CD4-positive, alpha-beta T cell treated with Interleukin-2 at 100 ng/mL for 4 hours (primary cell): ENCODE measurements at places on chromosomes 7 and 10.

- DNase-seq: peak; percentile 53
Measured at GRCh38 chr10:62735464-62736167, 68.9 kb upstream of the ADO start.

GRCh38 chr10:17256051-17256450 is 28.0 kb downstream of the VIM start:
- no peak for DNase-seq

GRCh38 chr7:50620433-50620832 is 55.2 kb upstream of the DDC start:
- no peak for DNase-seq

DNA sequence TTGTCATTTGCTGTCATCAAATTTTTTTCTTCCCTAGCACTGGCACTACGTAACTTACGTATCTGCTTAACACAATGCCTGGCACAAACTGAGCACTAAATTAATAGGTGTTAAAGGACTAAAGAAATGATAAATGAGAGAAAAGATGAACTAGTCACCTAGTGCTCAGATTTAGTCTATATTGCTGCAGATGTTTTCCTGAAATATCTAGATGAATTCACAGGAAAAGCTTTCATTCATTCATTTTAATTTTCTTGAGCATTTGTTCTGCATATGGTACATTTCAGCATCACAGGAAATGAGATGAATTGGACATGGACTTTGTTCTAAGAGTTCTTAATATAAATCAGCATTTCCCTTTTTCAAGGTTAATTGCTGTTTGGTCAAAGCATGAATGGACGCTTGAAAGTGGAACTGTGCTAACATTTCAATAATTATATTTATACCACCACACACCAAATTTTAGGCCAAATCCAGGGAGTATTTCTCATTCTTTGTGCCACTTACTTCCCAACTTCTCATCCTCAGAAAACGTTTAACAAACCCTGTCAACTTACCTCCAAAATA is 163.2 kb upstream of the MDFIC start:
- no peak for DNase-seq

DNA sequence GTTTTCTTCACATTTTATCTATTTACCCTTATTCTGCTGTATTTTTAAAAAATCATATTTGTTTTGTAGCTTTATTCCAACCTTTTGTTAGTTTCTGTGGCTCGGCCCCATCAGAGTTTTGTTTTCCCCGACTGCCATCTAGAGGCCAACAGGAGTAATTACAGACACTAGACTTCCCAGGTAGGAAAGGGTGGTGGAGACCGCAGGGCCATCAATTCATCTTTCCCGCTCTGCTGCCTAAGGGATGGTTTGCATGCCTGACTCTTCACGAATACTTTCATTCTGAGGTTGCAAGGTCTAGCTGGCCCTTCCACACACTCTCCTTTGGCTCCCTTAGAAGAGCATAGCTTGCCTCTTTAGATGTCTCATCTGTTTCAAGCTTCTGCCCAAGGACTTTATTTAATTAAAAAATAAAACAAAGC is 38.3 kb downstream of the LYZL2 start:
- peak; percentile 70 for DNase-seq

DNA sequence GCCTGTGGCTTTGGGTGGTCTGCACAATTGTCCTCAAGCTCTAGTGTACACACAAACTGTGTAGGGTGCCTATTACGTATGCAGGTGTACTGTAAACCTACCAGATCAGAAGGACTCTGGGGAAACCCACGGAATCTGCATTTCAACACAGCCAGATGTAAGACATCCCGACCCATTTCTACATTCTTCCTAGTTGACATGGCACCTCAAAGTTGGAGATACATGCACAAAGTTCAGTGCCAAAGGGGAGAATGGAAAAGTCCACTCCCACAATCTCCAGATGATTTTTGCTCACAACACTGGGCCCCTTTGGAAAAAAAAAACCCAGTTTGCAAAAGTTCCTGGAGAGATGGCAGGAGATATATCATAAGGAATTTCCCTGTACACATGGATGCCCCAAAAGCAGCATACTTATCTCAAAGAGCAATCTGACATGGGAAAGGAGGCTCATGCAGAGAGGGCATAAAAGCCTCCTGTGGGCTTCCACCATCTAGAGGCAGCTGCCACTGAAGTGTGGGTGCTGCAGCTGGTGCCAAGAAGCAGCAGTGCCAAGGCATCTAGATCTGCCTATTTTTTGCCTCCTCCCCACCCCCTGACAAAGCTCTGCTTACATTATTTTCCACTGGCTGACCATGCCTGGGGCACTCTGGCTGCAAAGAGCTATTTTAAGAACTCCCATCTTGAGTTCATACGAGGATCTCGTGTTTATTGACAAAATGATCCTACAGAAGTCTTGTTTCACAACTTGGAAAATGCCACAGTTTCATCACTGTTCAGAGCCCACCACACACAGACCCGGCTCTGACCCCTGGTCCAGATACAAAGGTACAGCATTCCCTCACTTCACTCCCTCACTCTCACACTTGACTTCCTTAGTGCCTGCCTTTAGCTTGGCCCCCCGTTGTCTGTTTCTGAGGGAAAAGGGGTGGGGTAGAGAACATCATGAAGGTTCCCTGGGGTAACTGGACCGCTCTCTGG is 12.9 kb downstream of the TECTB start:
- DNase-seq: no peak

- DNase-seq: no peak
Measured at GRCh38 chr10:121084016-121084674, 233.0 kb downstream of the WDR11 start.

- DNase-seq: no peak
Measured at GRCh38 chr10:60185421-60185820, 204.3 kb downstream of the ANK3 start.

DNA sequence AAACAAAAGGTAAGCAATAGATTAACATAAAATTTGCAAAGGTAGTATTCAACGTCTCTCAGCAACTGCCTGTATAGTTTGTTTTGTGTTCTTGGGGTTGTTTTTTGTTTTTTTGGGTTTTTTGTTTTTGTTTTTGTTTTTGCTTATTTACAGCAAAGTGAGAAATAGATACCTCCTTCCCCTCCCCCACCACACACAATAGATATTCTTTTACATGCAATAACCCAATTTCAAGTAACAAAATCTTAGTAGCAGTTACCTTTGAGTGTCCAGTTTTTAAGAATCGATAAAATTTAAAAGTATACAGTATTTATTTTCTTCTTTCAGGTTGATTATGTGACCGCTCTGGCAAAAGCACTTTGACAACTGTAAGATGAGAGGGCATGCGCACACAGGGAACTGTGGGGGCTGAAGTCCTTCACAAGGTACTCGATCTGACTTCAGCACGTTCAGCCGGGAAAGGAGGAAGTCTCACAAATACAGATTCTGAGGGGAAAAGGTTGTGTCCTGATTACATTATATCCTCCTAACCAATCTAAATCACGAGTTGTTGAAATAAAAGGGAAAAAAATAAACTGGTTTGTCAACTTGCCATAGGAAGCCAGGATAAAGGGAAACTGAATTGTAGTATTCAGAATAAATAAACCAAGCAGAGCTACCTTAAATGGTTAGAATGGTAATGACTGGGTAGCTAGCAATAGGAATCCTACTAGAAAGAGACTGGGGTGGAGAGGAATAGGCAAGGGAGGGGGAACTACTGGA is 47.8 kb downstream of the CPEB3 start:
- peak; percentile 43 for DNase-seq

DNA sequence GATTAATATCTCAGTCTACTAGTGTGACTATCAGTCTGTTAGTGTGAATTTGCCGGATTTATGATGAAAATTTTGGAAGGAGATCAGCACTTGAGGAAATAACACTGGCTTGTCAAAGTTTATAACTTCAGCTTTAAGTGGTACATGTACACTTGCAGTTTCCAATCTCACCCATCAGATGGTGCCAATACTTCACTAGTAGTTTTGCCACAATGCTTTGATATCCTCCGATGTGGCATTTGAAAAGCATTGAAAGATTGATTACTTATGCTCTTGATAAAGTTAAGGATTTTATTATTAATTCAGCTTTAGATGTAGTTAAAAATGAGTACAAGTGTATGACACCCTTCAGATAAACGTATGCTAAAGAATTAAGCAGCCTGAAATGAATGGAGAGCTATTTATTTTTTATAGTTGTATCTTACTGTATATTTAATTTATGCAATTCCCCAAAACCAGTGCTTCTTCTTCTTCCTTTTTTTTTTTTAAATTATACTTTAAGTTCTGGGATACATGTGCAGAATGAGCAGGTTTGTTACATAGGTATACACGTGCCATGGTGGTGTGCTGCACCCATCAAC is 98.2 kb downstream of the ANLN start:
- peak; percentile 65 for DNase-seq

- DNase-seq: no peak
Measured at GRCh38 chr10:70228491-70228890, 4.7 kb downstream of the PPA1 start.

- DNase-seq: no peak
Measured at GRCh38 chr7:115299397-115300037, 377.6 kb downstream of the MDFIC start.

DNA sequence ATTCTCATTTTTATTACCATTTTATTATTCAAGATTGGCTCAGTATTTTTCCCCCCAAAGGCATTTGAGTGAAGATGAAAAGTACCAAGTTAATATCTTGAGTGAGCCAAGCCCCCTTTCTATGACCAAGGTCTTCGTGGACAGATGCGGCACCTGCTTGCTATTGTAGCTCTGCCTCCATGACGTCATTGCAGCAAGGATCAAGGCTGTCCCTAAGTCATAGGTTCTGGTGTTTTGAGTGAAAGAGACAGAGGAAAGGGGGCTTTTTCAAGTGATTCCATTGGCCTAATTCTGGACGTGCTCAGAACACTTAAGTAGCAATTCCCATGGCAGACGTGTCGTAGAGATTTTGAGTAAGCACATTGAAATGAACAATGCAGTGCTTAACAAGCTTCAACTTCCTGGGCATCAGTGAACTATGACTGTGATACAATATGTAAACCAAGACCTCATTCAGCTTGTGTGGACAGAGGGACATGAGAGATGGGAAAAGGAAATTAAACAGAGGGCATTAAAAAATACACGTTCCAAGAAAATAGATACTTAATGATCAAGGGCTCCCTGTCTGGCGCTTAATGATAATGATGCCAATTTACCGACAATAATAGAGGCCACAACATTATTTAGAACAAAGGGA is 248.7 kb upstream of the NPVF start:
- no peak for DNase-seq

GRCh38 chr7:133784486-133785001 is 342.6 kb upstream of the LRGUK start:
- DNase-seq: no peak

DNA sequence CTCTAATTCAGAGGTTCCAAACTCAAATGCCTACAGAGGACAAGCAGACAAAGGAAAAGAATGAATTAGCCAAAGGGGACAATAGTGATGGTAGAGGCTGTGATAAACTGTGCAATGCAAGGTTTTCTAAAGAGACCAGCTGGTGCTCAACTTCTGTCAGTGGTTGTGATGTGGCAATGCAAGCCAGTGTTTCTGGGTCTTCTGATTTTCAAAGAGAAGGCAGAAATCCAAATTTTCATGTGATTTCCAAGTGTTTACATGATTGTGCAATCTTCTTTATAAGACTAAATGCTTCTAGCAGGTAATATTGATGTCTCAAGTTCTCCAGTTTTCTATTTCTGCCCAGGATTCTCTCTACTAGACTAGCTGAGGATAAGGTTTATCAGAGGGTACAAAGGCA is 135.9 kb downstream of the PCDH15 start:
- no peak for DNase-seq

DNA sequence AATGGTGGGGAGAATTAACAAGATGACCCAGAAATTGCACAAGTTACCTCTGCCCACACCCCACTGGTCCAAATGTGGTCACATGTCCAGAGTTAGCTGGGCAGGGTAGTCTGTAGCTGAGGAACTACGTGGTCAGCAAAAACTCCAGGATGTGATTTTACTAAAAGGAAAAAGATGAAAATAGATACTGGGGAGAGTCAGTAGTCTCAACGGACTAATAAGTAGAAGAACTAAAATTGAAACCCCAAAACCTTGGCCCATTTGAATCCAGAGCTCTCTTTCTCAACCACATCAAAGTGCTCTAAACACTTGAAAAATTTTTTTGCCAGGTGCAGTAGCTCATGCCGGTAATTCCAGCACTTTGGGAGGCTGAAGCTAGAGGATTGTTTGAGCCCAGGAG is 146.3 kb downstream of the SKIDA1 start:
- no peak for DNase-seq

GRCh38 chr7:32164341-32164996 is 94.3 kb upstream of the PDE1C start:
- DNase-seq: no peak

GRCh38 chr10:101693651-101693977 is 1.4 kb downstream of the FBXW4 start:
- peak; percentile 23 for DNase-seq
